LoVo (cell line): ENCODE measurements at places on chromosomes 12 and 14.

- no peak for DNase-seq
Measured at GRCh38 chr14:34065690-34066391, 115.0 kb upstream of the EGLN3 start.

GRCh38 chr14:80627745-80628144 lies 313.8 kb downstream of the CEP128 start:
- DNase-seq: no peak

- no peak for DNase-seq
Measured at GRCh38 chr12:10716277-10716676, 6.8 kb downstream of the YBX3 start.

- no peak for DNase-seq
Measured at GRCh38 chr12:125071456-125071855, 6.2 kb downstream of the AACS start.

DNA sequence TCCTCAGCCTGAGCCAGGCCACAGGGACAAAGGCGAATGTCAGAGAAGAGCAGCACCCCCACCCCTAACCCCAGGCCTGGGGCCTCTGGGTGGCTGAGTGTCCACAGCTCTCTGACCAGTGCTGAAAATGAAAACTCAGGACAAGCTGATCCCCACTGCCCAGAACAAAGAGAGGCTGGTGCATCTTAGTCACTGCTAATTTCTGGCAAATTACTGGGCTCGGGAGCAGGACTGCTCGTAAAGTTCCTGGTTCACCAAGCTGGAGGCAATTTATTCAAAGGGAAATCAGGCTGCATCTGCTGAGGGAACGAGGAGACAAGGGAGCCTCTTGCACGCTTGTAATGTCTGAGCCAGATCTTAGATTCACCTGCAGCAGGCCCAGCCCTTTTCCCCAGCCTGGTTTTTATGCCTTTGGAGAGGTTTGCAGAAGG lies 43.2 kb downstream of the CALM1 start:
- no peak for DNase-seq

DNA sequence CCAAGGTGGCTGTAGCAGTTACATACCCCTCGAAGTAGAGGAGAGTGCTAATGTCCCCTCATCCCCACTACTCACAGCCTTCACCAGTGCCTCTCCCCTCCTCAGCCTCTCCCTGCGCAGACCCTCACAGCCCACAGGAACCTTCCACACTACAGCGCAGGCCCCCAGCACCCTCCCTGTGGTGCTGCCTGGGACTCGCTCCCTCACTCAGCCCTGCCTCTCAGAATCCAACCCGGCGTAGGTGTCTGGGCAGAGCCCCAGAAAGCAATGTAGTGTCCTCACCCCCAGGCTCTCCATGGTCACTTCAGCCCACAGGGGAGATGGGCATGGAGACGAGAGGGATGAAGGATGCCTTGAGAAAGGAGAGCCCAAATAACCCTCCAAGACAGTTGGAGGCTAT lies 10.9 kb upstream of the ZNF740 start:
- DNase-seq: no peak

DNA sequence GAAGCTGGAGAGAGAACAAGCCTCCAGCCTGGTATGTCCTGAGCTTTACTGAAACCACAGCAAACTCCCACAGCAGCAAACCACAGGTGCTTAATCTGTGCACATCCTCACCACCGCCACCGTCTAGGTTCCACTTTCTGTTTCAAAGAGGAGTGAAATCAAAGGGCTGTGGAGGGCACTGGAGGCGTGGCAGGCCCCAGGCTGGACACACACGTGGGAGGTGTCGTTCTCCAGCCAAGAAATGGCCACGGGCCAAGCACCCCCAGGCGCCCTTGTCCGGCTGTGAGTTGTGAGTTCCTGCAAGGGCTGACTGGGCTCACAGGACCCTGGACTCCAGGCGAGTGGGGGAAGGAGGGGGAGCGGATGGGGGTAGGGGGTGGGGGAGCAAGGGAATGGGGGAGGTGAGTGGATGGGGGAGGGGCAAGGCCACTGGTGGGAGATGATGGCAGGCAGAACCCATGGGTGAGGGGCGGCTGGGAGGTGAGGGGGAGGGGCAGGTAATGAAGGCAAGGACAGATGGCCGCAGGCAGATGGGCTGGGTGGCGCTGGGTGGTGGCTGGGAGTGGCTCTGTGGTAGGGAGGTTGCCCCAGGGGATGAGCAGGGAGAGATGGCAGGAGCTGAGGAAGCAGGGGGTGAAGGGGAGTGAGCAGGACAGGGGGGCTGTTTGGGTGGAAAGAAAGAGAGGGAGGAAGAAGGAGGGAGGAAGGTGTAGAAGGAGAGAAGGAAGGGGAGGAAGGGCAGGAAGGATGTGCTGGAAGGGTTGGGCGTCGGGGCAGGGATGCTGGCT lies 86.7 kb downstream of the NCOR2 start:
- no peak for DNase-seq

DNA sequence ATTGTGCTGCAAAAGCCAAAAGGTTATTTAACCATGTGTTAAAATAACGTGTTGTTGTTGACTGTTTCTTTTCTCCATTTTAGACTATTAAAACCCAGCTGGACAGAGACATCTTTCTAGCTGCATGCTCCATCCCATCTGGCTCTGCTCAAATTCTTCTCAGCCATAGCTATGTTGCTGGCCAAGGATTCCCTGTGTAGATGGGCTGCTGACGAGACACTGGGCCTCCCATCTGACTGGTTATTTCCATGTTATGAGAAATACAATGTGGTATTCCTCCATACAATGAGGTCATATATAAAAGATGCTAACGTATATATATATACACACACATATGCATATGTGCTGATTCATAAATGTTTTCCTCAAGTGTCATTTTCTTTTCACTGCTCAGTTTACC lies 30.1 kb downstream of the MED13L start:
- no peak for DNase-seq

- DNase-seq: no peak
Measured at GRCh38 chr12:90990611-90991010, 14.2 kb downstream of the EPYC start.
